NCI-H1417 treated with DMSO at 0.1 percent for 48 hours (cell line): ENCODE measurements at places on chromosomes 2 and 18.

- DNase-seq: no peak
Measured at GRCh38 chr18:32831781-32832180, 59.0 kb upstream of the KLHL14 start.

DNA sequence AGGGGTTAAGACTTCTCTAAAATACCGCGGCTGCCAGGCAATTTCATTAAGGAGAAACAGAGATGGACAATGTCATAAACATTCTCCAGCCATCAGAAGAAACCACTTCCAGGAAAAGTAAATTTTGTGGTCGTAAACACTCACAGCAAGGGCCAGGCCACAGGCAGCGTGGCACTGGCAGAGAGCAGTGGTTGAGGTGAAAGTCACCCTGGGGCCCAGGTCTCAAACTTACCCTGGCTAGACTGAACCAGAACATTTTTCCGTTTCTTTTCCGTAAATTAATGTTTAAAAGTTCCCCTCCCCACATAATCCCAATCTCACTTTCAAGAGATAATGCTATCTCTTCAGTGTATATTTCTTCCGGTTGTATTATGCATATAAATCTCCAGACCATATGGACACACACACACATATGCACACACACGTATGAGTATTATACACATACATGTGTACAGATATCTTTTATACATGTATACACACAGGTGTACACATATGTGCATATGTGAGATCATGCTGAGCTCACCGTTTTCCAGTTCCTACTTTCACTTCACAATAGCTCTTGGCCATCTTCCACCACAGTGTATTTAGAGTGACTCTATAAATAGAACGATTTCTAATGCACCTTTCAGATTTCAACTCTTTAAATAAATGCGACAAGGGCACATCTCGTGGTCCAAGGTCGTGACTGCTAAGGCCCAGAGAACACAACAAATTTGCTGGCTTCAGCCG, 90.1 kb downstream of the MALT1 start:
- no peak for DNase-seq

DNA sequence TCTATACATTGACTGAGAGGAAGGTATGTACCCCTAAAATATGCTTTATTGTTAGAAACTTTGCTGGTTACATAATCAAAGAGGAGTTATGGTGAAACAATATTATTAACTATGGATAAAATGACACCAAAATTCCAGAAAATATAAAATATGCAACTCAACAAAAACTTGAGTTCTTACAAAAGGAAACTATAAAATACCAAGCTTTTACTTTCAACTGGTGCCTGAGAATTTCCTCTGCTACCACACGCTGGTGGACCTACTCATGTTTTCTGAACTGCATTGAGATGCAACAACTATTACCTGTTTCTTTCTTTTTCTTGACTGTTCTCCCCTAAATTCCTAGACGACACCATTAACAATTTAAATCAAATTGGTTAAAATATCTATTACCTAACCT, 8.2 kb upstream of the NFE2L2 start:
- DNase-seq: no peak

GRCh38 chr2:114550895-114551793, 108.7 kb downstream of the DPP10 start:
- no peak for DNase-seq
